ENCODE measurements at places on chromosomes 12 and 14.
A peak's percentile ranks its signal among the peaks of the same experiment; 100 is the strongest.

- DNase-seq, result no peak
These were observed 63.6 kb downstream of the TMCC3 start for GRCh38 chr12:94586589-94587259.

DNA sequence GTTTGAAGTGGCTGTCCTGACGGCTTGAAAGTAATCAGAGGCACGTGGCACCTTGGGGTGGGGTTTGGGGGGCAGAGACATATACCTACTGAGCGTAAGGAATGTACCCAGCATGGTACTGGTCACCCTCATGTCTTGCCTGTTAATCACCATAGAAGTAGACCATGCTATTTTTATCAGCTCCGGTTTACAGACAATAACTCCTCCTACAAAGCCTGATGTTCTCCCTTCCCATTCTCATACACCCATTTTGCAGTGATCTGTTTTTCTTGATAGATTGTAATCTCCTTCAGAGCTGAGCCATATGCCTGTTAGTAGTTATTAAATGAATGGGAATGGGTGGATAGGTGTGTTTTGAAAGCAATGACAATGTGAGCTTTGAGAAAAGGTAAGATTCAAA lies 10.5 kb downstream of the EVL start:
- DNase-seq, result no peak

GRCh38 chr12:100955139-100955538 lies 160.6 kb downstream of the ANO4 start:
- no peak for DNase-seq

DNA sequence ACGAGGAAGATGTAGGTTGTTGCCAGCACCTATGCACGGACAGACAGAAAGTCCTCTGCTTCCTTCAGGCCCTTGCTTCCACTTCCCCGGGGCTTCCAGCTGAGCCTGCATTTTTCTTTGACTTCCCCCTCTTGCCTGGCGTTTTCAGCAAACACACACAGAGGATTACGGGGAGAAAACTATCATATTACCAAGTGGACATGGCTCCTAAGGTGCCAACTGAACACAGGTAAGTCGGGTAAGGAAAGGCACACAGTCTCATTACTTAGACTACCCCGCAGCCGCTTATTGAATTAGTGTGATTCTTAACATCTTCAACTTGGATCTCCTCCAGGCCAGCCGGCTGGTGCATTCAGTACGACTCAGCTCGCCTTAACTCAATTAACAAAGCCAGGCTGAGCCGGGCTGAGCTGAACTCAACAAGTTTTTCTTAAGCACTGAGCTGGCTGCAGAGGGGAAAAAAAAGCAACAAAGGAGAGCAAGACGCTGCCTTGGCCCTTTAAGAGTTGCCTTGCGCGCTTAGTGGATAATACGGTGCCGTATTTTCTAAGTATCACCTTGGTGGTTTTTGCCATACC lies 19.2 kb upstream of the MAP1LC3B2 start:
- no peak for DNase-seq

- DNase-seq, result no peak
These were observed 6.8 kb upstream of the OTUB2 start for GRCh38 chr14:94019329-94019728.

DNA sequence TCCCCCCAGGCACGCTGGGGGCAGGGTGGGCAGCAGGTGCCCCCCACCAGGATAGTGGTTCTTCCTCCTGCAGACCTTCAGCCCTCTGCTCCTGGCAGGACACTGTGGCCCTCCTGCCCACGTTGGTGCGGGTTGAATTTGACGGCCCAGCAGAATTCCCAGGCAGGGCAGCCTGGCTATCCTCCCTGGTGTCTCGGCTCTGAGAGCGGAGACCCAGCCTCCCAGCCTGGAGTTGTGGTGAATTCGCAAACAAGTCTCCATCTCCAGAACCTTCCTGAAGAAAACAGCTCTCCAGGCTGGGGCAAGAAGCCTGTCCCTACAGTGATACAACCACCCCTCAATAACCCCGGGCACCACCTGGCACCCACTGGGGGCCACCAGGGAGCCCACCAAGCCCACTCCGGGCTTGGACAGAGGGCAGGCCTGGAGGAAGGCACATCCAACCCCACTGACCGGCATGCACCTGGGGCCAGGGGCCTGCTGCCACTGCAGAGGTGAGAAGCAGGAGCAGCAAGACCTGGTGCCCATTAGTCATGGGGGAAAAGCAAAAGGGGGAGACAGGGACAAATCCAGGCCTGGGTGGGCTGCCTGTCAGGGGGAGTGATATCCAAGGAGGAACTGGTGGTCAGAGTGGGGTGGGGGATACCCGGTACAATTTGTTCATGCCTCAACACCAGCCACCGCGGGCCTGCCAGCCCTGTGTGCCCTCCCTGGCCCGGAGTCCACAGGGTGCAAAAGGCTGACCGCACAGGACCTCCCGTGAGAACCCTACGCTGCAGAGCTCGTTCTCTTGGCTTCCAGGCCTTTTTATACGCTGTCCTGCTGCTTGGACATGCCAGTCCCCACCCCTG lies 3.6 kb downstream of the ANKRD9 start:
- no peak for DNase-seq

- DNase-seq, result no peak
These were observed 77.7 kb downstream of the NTS start for GRCh38 chr12:85951823-85952222.

- no peak for DNase-seq
These were observed 18.0 kb upstream of the CRACR2A start for GRCh38 chr12:3770891-3771290.

DNA sequence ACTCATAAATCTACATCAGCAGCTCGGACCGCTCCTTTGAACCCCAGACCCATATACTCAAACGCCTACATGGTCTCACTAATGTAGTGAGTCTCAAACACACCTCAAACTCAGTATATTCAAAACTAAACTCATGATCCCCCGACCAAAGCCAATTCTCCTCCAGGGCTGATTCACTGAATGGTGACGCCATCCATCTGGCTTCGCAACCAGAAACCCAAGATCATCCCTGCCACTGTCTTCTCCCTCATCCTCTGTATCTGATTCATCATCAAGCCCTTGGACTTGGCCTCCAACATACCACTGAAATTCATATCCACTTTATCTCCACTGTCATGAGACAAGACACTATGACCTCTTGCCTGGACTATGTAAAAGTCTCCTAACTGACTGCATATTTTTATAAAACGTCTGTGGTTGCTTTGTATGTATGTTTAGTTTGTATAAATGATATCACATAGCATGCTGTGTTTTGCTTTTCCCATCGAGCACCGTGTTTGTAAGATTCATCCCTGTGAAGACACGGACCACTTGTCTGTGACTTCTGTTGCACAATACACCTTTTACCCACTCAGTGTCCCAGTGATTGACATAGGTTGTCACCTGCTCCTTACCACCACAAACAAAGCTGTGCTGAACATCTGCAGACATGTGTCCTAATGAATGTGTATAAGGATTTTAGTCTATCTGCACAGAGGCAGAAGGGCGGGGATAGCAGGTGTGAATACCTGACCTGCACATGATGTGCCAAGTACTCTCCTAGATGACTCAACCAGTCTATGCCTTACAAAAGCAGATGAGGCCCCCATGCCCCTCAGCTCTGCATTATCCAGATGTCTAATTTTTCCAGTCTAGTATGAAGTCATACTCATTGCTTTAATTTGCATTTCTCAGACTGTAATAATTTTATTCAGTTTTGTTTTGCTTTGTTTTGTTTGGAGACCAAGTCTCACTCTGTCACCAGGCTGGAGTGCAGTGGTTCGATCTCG lies 76.9 kb downstream of the VWF start:
- DNase-seq, result no peak

DNA sequence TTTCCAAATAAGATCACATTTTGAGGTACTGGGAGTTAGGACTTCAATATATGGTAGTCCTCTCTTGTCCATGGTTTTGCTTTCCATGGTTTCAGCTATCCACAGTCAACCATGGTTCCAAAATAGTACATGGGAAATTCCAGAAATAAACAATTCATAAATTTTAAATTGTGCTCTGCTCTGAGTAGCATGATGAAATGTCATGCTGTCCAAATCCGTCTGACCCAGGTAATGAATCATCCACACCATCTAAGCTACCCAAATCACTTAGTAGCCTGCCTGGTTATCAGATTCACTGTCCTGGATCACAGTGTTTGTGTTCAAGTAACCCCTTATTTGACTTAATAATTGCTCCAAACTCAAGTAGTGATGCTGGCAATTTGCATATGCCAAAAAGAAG lies 197.9 kb downstream of the TMTC3 start:
- no peak for DNase-seq

- DNase-seq, result no peak
These were observed 13.7 kb downstream of the TRMT61A start for GRCh38 chr14:103542605-103543088.

DNA sequence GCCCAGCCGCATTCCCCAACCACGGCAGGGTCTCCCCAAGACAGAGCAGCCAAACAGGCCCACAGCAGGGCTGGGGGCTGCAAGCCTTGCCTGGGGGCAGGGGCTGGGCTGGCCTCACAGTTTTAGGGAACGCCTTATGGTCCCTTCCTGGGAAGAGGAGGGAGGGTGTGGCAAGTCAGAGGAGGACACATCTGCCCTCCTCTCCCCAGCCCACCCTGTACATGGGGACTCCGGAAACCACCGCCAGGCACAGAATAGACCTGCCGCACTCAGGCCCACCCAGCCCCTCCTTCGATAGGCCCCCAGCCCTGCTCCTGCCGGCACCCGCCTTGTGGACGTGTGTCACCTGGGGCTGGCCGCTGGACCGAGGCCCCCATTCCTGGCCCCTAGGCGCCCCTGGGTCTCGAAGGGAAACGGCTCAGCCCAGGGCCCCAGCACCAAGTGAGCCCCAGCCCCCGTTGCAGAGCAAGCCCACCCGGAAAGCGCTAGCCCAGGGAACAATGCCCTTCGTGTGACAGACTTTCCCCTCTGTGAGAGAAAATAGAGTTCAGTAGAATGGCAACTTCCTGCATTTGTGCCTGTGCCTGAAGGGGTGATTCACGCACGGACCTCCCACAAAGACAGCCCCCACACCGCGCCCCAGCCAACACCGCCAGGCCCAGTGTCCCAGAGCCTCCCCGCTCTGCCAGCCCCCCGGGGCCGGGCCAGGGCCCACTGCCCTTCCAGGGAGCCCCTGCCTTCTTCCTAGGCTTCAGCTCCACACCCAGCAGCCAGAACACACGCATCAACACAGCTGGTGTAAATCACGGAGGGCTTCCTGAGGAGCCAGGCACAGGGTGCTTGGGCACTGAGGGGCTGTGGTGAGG lies 12.0 kb upstream of the NUDT14 start:
- DNase-seq, result no peak

GRCh38 chr14:65222440-65222858 lies 120.1 kb upstream of the MAX start:
- peak; percentile 51 for DNase-seq

GRCh38 chr12:26195641-26196420 lies 458 bp downstream of the SSPN start:
- DNase-seq, result no peak

DNA sequence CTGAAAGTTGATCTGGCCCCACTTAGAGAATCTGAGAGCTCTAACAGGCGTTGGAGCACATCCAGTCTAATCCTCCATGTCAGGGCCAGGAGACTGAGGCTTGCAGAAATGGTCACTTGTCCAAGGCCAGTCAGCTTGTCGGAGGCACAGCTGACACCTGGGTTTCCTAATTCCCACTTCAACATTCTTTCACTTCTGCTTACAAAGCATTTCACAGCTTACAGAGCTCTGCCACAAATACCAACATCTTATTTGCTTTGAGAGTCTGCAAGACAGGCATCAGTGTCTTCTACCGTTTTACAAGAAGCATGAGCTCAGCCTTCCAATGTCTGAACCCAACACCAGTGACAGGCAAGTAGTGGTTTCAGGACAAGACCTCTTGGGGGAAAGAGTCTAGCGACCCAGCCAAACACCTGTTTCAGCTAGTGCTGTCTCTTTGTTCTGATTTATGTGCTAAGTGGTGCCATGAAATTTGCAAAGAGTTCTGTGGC lies 31.8 kb downstream of the ISCA2 start:
- DNase-seq, result no peak

DNA sequence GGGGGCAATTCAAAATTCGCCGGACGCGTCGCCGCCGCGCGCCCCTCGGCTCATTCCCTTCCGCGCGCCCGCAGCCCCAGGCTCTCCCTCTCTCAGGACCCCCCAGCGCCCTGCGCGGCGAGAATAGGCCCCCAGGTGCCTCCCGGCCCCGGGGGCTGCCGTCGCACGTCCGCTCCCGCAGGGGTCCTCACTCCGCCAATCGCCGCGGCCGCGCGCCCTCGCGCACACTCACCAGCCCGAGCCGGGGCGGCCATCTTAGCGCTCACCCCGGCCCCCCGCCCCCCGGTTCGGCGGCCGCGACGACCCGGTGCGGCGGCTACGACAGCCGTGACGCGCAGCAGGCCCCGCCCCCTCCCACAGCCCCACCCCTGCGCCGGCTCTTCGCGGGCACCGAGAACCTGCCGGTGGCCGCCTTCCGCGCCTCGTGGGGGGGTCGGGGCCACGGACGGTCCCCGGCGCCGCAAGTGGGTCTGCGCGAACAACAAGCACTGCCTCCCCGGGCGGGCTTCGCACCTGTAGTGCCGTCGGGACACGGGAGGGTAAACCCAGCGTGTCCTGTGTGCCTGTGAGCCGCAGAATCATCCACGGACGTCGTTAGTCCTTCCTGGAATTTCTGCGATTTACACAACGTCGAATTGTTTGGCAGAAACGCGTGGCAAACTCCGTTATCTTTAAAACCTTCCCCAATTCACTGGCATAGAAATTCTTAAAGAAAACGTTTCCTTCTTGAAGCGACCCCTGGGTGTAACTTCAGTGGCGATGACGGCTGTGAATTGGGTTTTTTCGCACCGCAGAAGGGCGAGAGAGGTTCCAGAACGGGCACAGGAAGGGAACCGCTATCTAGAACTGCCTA lies 2.5 kb downstream of the USP44 start:
- no peak for DNase-seq

- no peak for DNase-seq
These were observed 86.5 kb downstream of the PDZRN4 start for GRCh38 chr12:41274643-41275042.

GRCh38 chr12:51760231-51760630 lies 88.3 kb downstream of the FIGNL2 start:
- no peak for DNase-seq

- no peak for DNase-seq
These were observed 133.8 kb upstream of the TBX3 start for GRCh38 chr12:114817571-114818425.

DNA sequence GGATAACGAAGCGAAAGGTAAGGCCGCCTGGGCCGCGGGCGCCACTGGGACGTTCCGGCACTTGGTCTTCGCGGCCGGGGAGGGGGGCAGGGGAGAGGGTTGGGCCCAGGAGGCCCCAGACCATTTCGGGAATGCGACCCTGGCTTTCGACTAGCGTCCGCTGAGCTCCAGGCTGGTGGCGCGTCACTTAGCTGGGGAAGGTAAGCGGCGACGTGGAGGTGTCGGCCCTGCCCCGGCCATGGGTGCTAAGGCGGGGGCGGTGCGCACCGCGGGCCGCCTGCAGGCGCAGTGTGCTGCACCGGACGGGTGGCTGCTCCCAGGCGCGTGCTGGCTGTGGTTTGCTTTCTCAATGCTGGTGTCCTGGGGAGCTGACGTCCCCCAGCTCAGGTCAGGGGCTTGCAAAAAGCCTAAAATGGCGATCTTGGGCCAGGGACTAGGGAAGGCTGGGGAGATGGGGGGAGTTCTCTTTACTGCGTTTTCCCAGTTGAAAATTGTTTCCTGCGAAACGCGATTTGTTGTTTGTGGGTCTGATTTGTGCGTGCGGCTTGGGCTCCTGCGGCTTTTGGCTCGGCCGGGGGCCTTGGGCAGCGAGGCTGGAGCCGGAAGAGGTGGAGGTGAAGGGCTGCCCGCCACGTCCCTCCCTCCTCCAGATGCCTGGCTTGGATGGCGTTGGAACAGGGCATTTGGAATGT lies 1.2 kb downstream of the HOXC10 start:
- no peak for DNase-seq

GRCh38 chr12:48924617-48925303 lies 532 bp downstream of the FKBP11 start:
- DNase-seq, result peak; percentile 67
